ENCODE measurements at places on chromosomes 5 and 9.

- DNase-seq: no peak
Measured at GRCh38 chr5:78908173-78909061, 76.7 kb downstream of the ARSB start.

DNA sequence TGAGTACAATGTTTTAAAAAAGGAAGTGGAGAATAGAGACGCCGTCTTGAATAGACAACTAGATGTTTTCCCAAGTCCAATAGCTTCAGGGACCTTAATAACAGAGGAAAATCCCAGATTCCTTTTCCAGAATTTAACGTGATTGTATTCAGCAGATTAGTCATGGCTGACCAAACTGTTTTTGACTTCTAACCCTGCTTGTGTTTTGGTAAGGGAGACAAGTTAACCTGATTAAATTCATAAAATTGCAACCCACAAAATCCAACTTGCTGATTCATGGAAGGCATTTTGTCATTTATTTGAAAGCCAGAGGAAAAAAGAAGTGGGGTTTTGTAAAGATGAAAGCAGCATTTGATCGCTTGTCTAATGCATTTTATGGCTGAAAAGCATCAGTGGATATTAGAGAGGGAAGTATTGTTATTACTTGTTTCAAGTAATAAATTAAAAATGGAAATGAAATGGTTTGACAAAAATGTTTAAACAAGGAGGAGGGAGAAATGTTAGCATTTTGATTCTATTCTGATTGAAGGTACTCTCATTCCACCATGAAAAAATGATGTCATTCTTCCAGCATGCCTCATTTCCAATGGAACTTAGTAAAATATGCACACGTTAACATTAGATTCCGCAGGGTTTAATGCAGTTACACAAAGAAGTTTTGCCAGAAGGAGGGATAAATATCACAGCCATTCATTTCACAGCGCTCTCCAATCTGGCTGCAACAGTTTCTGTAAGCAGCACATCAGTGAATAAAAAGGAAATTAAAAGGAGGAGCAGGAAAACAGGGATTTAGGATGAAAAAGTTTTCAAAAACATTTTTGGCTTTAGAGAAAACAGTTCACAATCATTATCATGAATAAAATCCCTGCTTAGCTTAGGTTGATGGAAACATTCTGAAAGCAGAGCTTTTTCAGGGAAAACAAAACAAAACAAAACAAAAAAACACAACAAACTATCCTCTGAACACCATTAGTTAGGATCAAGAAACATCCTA, 314.7 kb downstream of the PRR16 start:
- no peak for DNase-seq

GRCh38 chr5:174535669-174536068, 188.7 kb upstream of the MSX2 start:
- DNase-seq: no peak

GRCh38 chr5:139985733-139986132, 57.4 kb downstream of the NRG2 start:
- no peak for DNase-seq

GRCh38 chr9:73121375-73121935, 30.2 kb upstream of the ANXA1 start:
- DNase-seq: no peak

DNA sequence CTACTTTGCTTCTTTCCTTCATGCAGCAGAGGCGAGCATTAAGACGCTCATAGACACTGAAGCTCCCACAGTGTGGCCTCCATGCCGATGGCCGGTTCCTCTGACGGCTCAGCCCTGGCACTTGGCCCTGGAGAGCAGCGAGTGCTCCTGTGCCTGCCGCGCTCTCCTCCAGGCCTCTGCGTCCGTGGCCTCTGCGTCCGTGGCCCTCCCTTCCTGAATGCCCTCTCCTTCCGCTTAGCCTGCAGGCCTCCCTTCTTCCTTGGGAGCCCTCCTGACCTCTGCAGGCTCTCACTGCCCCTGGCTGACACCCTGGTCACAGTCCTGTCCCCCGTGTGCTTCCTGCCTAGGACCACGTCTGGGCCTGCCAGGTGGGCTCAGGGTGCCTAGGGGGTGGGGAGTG, 92.8 kb downstream of the ZNF354C start:
- DNase-seq: no peak

DNA sequence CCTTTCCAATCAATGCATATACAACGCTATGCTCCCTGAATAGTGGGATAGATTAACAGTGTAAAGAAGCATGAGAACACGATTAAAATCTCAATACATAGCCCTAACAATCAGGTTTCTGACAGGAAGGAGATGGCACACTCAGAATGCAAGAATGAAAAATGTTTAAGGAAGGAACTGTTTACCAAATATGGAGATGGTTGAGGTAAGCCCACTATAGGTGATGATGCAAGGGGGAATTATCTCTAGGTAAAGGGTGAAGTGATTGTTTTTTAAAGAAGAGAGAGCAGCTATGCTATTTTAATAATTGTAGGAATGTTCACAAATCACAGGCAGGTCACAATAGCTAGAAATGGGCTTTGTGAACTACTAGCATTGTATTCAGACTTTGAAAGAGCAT, 302.4 kb downstream of the CHSY3 start:
- no peak for DNase-seq

DNA sequence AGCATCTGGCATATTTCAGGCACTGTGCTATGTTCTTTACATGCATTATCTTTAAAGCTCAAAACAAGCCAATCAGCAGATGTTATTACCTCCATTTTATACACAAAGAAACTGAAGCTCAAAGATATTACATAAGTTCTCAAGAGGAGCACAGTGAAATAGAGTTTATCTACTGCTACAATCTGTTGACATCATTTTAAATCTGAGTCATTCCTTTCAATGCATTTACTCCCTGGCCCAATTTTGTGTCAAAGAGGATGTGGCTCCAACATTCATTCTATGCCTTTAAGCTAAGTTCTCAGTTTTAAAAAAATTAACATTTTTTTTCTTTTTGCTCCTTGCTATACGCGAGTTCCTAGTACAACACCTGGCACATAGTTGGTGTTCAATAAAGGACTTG, 486.3 kb upstream of the ZNF462 start:
- DNase-seq: no peak

- no peak for DNase-seq
Measured at GRCh38 chr5:169148138-169148740, 152.7 kb downstream of the SLIT3 start.

DNA sequence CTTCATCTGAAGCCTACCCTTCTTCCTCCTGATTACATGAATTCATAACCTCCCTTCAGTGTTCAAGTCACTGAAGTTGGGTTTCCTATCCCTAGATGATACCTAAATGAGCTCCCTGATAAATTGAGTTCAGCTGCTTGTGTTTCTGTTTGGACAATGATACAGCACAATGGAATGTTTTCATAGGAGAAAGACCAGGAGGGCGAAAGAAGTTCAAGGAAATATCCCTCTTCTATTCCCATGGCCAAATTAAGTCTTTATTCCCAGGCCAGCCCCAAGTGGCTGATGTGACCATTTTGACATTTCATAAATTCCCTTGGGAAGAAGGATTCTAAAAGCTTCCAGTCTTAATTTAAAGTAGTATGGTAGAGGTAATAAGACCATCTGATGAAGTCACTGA, 555.8 kb upstream of the CLINT1 start:
- no peak for DNase-seq

DNA sequence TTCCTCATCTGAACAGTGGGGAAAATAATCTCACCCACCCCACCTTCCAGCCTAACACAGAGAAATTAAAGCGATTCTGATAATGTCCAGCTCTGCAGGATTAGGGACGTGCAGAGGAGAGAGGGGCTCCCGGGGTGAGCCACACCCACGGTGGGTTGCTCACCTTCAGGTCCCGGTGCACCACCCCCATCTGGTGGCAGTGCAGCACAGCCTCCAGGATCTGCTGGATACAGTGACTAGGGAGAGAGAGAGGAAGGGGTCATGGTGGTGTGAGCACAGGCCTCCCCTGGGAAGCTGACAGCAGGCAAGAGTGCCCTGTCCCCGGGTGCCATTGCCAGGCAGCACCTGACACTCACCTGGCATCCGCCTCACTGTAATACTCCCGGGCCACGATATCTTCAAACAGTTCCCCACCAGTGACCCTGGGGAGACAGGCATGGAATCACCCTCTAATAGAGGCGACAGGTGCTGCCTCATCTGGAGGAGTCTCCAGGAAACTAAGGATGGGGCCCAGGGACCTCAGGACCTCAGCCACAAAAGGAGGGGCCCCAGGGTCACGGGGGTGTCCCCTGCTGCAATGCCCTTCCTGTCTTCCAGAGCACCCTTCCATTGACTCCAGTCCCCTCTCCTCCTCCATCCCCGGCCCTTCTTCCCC, 33.0 kb downstream of the CAMK2A start:
- DNase-seq: no peak

DNA sequence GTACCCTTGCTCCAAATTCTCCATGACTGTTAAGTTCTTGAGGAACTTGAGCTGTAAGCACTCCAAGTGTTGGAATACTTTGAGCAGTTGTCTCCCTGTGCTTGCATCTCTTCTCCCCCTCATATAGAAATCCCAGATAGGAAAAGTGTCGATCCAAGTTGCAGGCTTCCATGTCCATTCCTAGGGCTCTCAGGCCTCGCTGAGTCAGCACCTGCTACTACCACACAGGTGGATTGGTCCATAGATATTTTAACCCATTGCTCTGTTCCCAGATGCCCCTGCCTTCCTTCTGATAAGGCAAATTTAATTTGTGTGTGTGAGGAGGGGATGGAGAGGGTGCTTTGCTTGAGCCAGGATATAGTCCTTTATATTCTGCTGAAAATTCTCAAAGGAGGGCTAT, 95.8 kb downstream of the PIP5K1B start:
- no peak for DNase-seq

GRCh38 chr5:16755641-16756040, 138.8 kb upstream of the RETREG1 start:
- DNase-seq: no peak
